ENCODE measurements at places on chromosomes 7 and 10.

GRCh38 chr7:55477781-55478374 lies 94.4 kb downstream of the VOPP1 start:
- DNase-seq = no peak

GRCh38 chr7:111104710-111105109 lies 13.8 kb downstream of the LRRN3 start:
- DNase-seq = no peak

- no peak for DNase-seq
These were observed 8.8 kb upstream of the EPHB4 start for GRCh38 chr7:100835903-100836811.

- no peak for DNase-seq
These were observed 100.1 kb downstream of the ZRANB1 start for GRCh38 chr10:125041856-125042506.

GRCh38 chr7:100220586-100221230 lies 959 bp downstream of the PVRIG start:
- DNase-seq = peak; percentile 17

DNA sequence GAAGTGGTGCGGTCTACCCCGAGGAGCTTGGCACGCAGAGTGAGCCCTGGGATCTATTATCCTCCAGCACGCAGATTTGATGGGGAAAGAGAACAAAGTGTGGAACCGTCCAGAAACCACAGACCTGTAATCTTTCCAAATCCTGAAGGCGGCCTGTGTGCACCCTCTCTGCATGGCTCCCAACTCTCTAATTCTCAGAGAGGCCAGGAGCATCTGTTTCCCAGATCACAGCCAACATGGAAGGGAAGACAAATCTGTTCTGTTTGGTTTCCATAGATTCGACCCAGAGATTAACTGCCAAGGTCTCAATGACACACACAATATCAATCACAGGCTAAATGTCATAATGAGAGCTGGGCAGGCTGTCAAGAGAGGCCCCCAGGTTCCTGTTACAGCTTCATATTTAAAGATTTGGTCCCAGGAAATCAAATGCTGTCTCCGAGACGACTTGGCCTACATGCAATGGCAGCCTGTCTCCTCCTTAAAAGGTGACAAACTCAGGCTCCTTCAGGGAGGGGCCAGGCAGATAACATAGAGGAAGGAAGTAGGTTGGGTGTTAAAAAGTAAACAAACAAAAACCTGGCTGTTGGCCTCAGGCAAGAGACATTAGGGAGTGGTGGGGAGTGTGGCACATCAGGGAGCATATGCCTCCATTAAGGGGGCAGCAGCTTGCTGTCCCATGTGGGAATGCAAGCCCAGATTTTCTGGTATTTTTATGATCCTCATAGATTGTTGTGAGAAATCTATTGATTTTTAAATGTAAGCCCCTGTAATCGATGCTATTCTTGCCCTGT lies 48.8 kb upstream of the SAMD8 start:
- no peak for DNase-seq

GRCh38 chr10:131641231-131641630 lies 259.6 kb upstream of the PPP2R2D start:
- DNase-seq = no peak

DNA sequence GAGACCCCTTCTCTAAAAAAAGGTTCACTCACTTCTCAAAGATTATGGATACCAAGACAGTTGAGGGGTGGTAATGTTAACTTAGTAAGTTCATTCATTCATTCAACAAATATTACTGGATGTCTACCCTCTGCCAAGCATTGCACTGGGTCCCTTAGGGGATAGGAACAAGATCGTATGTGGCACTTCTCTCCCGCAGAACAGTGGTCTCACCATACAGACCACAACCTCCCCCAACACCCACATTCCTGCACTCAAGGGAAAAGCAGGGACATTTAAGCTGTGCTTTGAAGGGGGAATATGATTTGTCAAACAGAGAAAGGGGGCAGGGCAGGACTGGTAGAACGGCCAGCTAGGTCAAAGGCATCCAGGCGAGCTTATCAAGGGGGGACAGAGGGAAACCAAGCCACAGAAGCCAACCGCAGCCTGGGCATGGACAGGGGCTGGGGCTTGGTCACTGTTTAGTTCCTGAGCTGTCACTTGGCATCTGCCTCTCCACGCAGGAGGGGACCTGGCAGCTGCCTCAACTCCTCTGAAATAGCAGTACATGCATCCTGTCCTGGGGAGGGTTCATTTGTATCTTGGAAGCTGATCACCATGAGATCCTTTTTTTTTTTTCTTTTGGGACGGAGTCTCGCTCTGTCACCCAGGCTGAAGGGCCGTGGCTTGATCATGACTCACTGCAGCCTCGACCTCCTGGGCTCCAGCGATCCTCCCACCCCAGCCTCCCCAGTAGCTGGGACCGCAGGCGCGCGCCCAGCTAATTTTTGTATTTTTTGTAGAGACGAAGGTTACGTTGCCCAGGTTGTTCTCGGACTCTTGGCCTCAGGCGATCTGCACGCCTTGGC lies 949 bp upstream of the CLIP2 start:
- DNase-seq = no peak

GRCh38 chr10:34666008-34666704 lies 148.9 kb downstream of the PARD3 start:
- no peak for DNase-seq

- DNase-seq = no peak
These were observed 41.5 kb downstream of the TPST1 start for GRCh38 chr7:66246554-66247171.

GRCh38 chr10:11262494-11263345 lies 245.0 kb downstream of the CELF2 start:
- no peak for DNase-seq
